ENCODE measurements at places on chromosomes 12 and 14.
A peak's percentile ranks its signal among the peaks of the same experiment; 100 is the strongest.

DNA sequence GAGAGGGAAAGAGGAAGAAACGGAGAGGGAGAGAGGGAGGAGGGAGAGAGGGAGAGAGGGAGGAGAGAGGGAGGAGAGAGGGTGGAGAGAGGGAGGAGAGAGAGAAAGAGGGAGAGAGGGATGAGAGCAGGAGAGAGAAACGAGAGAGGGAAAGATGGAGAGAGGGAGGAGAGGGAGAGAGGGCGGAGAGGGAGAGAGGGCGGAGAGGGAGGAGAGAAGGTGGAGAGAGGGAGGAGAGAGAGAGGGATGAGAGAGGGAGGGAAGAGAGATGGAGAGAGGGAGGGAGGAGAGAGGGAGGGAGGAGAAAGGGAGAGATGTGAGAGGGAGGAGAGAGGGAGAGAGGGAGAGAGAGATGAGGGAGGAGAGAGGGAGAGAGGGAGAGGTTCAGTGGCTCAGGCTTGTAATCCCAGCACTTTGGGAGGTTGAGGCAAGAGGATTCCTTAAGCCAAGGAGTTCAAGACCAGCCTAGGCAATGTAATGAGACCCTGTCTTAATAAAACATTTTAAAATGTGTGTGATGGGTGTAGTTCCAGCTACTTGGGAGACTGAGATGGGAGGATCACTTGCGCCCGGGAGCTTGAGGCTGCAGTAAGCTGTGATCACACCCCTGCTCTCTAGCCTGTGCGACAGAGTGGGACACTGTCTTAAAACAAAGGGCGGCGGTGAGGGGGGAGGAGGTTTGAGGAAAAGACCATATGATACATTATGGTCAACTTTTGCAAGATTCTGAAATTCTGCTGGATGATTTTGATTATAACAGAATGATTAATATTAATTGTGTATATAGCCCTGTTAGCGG, 21.3 kb upstream of the SNRPF start:
- no peak for DNase-seq

- DNase-seq, result no peak
Observed at GRCh38 chr12:98727196-98727595, 82.1 kb downstream of the APAF1 start.

- DNase-seq, result no peak
Observed at GRCh38 chr12:128519426-128519825, 252.5 kb downstream of the TMEM132C start.

- DNase-seq, result peak; percentile 81
Observed at GRCh38 chr14:72024043-72024407, 91.8 kb downstream of the RGS6 start.

GRCh38 chr12:26318661-26319068, 123.3 kb downstream of the SSPN start:
- no peak for DNase-seq
